Fibroblast of skin of scalp (primary cell): ENCODE measurements at places on chromosomes 11 and 22.

DNA sequence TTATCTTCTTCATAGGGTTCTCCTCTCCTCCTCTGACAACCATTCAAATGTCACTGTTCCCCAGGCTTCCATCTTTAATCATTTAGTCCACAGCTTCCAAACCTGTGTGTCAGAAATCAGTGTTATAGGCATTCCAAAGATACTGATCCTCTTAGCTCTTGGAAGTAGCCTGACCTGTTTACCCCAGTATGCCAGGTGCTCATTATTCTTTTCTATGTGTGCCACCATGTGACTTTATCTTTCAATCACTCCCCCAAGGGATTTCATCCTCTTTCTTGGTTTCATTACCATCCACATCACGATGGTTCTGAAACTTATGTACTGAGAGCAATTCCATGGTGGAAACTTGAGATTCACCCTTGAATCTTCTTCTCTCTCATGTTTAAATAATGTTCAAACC is 7.6 kb downstream of the POU2AF2 start:
- no peak for DNase-seq

GRCh38 chr11:65410936-65411680 is 11.5 kb upstream of the NEAT1 start:
- DNase-seq = no peak

DNA sequence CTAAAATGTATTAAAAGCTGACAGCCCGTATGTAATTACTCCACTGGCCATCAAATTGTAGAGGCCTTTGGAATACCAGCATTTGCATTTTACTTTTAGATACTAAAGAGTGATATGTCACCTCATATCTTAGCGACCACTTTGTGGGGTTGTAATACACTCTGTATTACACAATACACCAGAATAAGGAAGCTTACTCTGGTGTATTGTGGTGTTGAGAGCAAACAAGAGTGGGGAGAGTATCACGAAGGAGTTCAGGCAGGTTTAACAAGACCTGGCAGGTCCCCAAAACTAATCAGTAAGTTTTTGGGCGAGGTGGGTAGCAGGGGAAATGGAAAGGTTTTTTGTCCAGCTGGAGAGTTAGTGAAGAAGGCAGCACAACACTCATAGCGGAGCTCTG is 3.2 kb downstream of the NUP50 start:
- DNase-seq = no peak

DNA sequence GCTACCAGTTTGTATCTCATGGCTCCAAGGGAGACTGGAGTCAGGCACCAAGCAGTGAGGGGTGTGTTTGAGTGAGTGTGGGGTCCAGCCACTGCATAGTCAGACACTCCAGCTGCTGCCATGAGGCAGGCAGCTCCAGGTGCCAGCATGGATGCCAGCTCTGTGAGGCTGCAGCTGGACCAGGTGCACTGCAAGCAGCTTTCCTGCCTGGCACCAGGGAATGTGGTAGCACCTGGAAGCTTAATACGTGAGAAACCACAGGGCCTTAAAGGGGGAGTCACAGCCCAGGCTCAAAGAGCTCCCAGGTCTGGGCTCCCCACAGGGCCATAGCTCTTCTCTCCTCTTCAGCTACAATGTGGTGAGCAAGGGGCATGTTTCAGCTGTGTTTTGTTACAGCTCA is 817.8 kb upstream of the LUZP2 start:
- DNase-seq = no peak
